ENCODE measurements at places on chromosomes 6 and 20.

- no peak for DNase-seq
Measured at GRCh38 chr6:70625436-70625835, 42.2 kb upstream of the SMAP1 start.

- no peak for DNase-seq
Measured at GRCh38 chr6:679282-679681, 13.7 kb downstream of the EXOC2 start.

- DNase-seq = no peak
Measured at GRCh38 chr6:97095311-97095850, 170.9 kb downstream of the KLHL32 start.

GRCh38 chr6:148924226-148925012 is 177.6 kb downstream of the UST start:
- DNase-seq = no peak

DNA sequence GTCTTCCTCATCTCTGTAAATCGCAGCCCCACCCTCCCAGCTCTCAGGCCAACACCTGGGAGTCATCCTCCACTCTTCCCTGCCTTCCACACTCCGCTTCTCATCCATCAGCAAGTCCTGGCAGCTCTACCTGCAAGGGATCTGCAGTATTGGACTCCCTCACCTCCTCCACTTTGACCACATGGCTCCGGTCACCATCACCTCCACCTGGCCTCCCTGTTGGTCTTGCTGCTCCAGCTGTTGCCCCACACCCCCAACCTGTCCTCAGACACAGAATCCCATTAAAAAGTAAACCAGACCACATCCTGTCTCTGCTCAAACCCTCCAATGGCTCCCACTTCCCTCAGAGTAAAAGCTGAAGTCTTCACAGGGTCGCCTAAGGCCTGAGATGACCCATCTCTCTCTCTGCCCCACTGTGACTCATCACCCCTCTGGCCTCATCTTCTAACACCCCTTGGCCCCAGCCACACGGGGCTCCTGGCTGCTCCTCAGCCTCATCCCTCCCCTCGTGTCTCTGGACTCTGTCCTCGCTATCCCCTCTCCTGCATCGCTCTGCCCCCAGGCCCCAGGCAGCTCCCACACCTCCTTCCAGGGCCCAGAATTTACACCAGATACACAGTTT is 185.1 kb upstream of the SULF2 start:
- no peak for DNase-seq

- no peak for DNase-seq
Measured at GRCh38 chr6:19836799-19837510, at the start of gene ID4. Gene ID4, plus strand, starts transcription at chr6:19837370. Its CDS starts 385 bp downstream, at chr6:19837755.

- DNase-seq = peak; percentile 26
Measured at GRCh38 chr6:139262519-139263300, 29.1 kb downstream of the TXLNB start.

DNA sequence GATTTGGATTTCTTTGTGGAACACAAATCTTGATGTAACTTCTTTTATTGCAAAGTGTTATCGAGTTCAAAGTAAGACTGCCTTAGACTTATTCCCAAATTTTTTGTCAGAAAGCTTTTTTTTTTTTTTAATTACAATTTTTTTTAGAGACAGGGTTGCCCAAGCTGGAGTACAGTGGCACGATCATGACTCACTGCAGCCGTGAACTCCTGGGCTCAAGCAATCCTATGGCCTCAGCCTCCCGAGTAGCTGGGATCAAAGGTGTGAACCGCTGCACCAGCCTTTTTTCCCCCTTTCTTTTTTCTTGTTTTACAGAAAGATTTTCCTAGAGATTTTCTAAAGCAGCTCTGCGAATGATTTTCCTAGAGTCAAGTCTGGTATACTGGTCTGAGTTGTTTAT is 2.8 kb downstream of the RIOK1 start:
- DNase-seq = no peak

GRCh38 chr6:41974281-41974825 is 32.7 kb upstream of the CCND3 start:
- DNase-seq = no peak

DNA sequence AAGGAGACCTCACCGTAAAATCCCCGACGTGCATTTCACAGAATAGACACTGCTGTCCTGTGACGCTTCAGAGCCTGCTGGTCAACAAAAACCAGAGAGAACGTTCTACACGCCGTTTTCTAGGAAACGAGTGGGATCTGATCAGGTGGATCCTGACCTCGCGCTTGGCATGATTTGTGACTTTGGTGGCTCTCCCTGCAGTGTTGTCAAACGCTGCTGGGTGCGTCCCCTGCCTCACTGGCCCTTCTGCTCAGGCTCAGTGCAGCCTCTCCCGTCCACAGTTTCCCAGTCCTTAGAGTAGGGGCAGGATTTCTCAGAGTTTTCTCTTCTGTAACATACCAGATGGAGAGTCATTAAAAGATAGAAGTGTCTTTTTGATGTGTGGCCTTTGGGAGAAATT is 27.6 kb upstream of the IRF4 start:
- DNase-seq = no peak

GRCh38 chr20:18224968-18225568 is 63.3 kb upstream of the ZNF133 start:
- DNase-seq = no peak

DNA sequence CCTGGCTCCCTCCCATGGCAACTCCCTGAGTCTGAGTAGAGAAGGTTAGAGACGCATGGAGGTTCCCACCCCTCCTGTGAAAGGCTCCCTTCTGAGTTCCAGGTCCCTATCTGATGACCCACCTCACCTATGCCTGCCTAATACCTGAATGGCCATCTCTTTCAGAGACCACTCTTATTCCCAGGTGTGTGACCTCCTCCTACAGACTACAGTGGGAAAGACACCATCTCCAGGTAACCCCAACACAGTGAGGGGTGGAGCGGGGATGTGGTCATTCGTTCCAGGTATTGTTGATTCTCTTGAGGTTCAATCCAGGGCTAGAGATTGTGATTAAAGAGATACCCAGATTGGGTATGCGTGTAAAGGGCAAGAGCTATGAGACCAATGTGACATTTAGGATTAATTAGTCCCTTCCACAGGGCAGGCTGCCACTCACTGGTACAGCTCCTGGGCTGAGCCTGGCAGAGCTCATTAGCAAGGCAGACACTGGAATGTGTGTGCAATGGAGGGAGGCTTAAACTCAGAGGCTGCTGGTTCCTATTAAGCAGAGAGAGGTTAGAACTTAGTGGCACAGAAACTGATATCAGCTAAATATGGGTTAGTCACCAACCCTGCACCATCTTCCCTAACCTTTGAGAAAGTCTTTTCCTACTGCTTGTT is 46.5 kb upstream of the IER3 start:
- DNase-seq = no peak

- DNase-seq = peak; percentile 99
Measured at GRCh38 chr20:43681991-43682410, 15.1 kb downstream of the MYBL2 start.

- DNase-seq = no peak
Measured at GRCh38 chr6:138690975-138691594, 82.5 kb upstream of the CCDC28A start.

- no peak for DNase-seq
Measured at GRCh38 chr20:21693322-21693721, 12.1 kb upstream of the PAX1 start.

DNA sequence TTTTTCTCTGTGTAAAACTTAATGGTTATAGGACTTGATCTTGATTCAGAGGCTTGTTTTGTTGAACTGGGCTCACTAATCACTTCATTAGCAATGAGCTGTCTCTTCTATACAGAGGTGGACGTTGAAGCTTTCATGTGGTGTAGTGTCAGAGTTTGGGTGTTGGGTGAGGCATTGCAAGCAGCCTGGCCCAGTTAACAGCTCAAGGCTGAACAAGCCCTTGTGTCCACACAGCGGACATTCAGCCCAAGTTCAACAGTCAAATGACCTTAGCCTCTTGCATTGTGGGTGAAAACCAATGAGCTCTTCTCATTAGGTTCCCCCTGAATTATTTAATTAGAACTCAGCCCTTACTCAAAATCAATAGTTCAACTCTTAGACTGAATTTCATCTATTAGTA is 12.5 kb downstream of the COL10A1 start:
- DNase-seq = no peak

DNA sequence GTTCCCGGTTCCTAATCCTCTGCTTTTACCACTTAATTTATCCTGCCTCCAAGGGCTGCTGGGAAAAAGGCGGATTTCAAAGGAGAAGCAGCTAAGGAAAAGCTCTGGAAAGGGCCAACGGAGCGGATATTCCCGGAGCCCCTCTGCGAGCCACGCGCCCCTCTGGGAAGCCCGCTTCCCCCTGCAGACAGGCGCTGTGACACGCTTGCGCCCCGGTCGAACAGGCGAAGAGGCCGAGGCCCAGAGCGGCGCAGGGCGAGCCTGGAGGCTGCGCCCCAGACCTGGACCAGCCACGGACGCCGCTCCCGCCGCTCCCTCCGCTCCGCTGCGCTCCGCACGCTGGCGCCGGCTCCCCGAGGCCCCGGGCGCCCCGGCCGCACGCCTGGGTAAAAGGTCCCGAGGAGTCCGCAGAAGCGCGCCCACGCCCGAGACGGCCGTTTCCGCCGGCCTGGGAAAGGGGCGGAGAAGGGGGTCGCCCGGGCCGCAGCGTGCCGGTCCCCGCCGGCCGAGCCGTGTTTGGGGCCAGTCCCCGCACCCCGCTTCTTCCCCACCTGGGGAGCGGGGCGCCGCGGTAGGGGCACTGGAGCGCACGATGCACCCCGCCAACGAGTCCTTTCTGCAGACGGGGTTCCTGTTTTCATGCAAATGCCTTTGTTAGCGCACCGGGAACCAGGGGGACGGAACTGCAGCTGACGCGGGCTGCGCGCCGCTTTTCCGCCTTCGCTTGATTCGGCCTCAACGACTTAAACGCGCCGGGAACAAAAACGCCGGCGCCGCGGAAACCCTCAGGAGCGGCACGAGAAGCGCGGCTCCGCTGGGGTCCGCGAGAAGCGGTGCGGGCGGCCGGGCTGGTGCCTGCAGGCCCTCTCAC is 91.9 kb upstream of the SIRPA start:
- DNase-seq = peak; percentile 79

DNA sequence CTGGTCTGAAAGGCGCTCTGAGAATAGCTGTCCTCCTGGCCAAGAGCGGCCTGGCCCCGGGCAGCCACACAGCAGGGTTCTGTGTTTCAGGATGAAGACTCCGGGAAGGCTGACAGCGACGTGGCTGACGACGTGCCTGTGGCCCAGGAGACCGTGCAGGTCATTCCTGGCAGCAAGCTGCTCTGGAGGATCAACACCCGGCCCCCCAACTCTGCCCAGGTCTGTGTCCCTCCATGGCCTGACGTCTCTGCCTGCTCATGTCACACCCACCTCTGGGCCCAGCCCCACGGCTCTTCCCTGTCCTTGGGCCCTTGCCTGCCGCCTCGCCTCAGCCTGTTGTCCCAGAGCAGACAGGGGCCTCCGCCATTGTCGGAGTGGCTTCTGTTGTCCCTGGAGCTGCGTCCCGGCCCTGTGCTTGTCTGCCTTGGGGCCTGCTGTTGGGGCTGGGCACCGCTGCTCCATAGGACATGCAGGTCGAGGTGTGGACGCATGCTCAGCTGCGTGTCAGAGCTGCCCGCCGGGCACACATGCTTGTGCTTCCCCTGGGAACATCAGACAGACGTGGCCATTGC is 16.2 kb upstream of the ADRM1 start:
- no peak for DNase-seq

DNA sequence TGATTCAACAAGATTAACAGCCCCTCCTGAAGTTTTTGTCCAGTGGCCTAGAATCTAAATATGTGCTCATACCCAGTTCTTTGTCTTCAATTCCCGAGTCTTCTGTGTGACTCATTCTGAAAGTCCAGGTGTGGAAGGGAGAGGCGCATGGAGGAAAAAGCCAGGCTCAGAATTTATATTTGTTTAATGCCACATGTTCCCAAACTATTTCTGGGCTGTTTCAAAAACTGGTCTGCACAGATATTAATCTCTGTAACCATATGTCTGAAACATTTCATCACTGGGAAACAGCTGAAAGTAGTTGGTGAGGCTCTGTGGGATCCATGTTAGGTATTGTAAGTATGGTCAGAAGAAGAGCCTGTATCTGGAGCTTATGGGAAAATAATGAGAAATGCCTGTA is 266.0 kb downstream of the PAX1 start:
- DNase-seq = no peak

DNA sequence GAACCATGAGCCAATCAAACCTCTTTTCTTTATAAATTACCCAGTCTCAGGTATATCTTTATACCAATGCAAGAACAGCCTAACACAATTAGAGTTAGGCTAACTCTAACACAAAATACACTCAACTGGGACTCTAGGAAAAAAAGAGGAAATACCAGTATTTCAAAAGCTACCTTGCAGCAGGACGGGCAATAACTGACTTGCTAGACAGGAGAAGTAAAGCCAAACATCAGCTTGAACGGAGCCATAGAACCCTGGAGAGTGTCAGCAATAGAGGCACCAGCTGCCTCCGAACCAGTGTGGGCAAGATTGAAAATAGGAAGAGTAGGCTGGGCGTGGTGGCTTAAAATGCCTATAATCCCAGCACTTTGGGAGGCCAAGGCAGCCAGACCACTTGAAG is 162.0 kb upstream of the SOX4 start:
- DNase-seq = no peak

GRCh38 chr6:149014631-149015534 is 268.1 kb downstream of the UST start:
- DNase-seq = no peak

- DNase-seq = peak; percentile 62
Measured at GRCh38 chr6:17015144-17015543, 86.7 kb upstream of the STMND1 start.

GRCh38 chr6:36075656-36076055 is 48.0 kb downstream of the MAPK14 start:
- no peak for DNase-seq
